SK-N-SH treated with all-trans-retinoic acid at 6 μM for 48 hours (cell line): ENCODE measurements at places on chromosomes 5 and 9.
A peak's percentile ranks its signal among the peaks of the same experiment; 100 is the strongest.

DNA sequence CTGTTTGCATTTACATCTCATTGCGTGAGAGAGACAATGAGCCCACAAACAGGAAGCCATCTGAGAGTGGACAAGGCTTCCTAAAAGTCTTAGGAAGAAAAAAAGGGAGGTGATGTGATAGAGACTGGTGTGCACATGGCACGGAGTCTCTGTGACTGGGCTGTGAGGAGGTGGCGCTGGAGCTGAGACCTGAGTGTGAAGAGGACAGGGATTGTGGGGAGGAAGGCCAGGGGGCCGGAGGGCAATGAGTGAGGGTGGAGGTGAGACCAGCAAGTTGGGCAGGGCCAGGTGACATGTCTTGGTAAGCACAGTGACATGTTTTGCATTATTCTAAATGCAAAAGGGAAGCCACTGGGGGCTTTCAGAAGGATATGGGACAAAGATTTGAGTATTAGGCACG, 45.0 kb downstream of the TSPAN17 start:
- ATAC-seq, result no peak

DNA sequence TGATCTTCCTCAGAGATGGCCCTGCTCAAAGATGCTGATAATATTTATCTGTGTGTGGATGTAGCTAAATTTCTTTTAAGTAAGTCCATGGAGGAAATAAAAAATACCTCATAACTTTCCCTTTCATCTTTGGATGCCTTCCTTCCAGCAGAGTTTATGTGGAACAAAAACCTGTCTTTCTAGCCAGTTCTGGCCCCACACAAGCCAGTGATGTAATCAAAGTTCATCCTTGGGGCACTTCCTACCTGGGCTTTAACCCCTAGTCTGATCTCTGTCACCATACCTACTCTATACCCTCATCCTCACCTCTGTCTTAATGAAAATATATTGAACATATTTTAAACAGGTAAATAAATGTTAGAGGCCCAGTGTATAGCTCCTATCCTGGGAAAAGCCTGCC, 39.8 kb upstream of the RASGRF2 start:
- no peak for ATAC-seq

DNA sequence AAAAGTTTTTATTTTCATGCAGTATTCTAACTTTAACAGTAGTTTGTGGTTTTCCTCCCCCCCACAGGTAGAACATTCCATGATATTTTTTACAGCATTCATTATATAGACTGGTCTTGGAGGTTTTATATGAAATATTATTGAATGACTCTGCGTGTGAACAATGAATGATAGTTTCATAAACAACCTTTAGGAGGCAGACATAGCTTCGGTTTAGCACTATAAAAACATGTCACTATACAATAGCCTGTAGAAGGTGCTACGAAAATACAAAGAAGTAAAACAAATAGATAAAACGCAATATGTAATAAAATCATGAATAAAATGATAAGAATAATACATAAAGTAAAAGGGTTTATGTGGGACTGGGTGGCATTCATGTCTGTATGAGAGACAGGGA, 8.5 kb downstream of the KLF4 start:
- ATAC-seq, result peak; percentile 57

DNA sequence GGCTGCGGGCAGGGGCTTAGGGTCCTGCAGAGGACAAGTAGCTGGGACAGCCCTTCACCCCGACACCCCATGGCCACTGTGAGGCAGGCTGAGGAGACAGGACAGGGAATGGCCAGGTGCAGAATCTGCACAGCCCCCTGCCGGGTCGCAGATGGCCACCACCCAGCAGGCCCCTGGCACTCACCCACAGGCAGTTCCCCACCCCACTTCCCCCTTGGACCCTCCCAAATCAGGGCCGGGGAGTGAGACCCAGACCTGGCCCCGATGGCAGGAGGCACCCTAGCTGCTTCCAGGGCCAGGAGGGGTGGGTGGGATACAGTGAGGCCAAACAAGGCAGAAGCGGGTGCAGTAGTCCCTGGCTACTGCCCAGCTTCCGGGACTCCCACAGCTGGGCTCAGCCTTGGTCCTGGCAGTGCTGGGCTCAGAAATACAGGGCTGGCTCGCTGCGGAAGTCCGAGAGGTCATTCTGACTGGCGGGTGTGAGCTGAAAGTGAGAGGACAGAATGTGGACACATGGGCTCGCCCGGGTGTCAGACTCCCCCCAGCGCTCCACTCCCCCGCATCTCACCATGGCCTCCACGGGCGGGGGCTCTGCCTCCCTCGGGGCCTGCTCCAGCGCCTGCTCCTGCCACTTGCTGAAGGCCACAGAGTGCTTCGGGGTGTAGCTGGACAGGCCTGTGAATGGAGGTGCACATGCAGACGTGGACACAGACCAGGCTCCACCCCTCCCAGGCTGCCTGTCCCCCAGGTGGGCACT, 3.4 kb downstream of the SSNA1 start:
- no peak for ATAC-seq

DNA sequence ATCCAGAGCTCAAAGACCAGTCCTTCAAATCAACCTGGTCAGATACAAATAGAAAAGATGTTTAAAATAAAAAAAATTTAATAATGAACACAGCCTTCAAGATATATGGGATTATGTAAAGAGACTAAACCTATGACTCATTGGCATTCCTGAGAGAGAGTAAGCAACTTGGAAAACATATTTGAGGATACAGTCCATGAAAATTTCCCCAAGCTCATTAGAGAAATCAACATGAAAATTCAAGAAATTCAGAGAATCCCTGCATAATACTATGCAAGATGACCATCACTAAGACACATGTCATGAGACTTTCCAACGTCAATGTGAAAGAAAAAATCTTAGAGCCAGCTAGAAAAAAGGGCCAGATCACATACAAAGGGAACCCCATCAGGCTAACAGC, 512.9 kb upstream of the PTGER4 start:
- ATAC-seq, result no peak

DNA sequence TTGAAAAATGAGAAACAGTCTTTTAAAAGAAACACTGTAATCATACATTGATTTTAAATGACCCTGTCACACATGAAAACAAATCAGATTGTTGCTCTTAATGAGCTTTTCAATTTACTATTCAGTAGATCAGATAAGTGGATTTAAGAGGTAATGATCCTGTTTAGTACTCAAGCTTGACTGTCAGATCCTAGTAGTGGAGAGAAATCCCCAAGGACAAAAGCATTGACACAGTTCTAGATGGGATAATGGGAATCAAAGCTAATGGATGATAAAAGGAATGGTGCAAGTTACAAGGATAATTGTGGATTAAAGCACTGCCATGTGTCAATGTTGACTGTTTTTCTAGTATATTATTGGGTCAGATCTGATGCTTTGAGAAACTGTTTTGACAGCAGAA, 142.3 kb upstream of the TLX3 start:
- no peak for ATAC-seq

GRCh38 chr5:176877793-176878331, 21.3 kb downstream of the HK3 start:
- no peak for ATAC-seq

DNA sequence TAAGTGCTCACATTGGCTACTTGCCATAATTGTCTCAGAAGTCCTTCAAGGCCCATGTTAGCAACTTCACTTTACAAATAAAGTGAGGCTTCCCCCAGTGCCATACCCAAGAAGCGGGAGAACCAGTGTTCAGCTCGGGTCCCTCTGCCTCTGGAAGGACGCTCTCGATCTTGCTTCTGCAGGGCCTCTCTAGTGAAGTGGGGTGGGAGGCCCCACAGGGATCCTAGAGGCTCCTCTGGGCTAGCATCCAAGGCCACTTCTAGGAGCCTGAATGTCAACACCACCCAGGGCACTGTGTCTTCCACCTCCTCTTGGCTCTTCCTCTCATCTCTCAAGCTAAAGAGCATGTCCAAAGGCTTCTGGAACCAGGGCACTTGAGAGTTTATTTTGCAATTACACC, 282.5 kb downstream of the GADD45G start:
- ATAC-seq, result no peak

DNA sequence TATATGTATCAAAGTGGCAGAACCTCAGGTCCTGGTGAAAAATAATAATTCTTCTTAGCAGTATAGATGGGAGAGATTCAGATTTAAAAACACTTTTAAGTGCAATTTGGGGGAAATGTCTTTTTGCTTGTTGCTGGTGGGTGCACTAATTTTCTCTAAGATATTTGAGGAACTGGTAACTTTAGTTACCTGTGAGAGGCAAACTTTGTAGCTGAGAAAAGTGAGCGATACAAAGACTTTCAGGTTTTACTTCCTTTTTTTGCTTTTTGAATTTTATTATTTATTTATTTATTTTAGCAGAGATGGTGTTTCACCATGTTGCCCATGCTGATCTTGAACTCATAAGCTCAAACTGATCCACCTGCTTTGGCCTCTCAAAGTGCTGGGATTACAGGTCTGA, 303.1 kb upstream of the PTGER4 start:
- no peak for ATAC-seq

DNA sequence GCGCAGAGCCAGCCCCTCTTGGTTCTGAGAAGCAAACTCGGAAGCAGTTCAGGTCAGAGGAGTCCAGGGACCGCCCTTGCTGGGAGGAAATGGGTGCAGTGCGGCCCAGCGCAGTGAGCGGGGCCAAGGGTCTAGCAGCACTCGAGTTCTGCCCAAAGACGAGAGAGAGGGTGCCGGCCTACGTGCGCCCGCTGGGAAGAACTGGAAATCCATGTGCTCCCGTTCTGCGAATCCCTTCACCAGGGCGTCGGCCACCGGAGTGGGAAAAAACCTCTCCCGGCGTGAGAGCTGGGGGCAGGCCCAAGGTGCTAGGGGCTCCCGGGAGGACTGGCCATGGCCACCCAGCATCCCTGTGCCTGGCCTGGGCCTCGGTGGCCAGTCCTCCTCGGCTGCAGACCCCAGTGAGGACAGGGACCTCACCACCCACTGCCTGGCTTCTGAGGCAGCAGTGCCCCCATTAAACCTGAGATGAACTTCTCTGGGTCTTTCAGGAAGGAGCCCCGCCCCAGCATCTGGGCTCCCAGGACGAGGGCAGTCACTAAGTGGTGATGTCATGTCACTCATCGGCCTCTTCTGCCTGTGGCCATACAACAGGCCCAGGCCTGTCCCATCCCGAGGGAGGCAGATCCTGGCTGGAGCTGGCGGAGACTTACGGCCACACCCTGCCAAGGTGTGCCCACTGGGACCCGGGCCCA, 10.6 kb downstream of the TMEM250 start:
- no peak for ATAC-seq

- peak; percentile 1; the same call in 2 of the 3 replicates for ATAC-seq
Observed at GRCh38 chr5:51387884-51388275, 4.6 kb downstream of the ISL1 start.

DNA sequence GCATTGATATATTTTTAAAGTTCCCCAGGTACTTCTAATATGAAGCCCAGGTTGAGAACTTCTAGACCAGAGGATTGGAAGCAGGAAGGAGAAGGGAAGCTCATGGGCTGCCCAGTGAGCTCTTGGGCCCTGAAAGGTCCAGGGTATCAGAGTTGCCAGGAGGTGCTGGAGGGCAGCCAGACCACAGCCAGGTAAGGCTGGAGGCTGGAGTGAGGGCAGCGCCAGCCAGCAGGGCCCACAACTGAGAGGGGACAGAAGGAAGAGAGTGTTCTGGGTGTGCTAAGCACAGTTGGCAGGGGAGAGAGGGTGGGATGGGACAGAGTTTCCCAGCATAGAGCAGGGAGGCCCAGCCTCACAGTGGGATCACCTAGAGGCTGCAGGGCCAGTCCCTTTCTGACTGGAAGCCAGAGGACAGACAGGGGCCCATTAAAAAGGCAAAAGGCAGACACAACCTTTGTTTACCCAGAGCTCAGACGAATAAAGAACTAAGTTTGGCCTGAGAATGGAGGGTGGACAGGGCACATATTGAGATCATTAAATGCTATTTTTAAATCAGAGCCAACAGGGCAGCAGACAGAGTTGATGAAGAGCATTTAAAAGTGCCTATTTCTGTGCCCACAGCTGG, 94.9 kb downstream of the PDE8B start:
- ATAC-seq, result no peak

- no peak for ATAC-seq
Observed at GRCh38 chr5:78735834-78736463, 87.4 kb upstream of the LHFPL2 start.

DNA sequence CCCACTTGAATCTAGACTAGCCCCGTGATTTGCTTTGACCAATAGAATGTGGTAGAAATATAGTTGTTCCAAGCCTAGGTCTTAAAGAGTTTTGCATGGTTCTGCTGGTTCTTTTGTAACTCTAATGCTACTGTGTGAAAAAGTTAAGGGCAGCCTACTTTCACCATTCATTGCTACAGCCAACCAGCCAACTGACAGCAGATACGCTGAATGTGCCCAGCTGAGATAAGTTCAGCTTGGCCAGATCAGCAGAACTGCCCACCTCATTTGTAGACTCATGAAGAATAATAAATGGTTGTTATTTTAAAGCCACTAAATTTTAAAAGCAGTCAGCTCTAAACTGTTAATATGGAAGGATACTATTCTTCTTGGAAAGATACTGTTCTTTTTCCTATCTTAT, 23.9 kb downstream of the NR3C1 start:
- no peak for ATAC-seq

- peak; percentile 61 for ATAC-seq
Observed at GRCh38 chr5:131277875-131278740, 14.3 kb downstream of the CDC42SE2 start.

- no peak for ATAC-seq
Observed at GRCh38 chr5:147699496-147700088, 82.9 kb downstream of the JAKMIP2 start.

DNA sequence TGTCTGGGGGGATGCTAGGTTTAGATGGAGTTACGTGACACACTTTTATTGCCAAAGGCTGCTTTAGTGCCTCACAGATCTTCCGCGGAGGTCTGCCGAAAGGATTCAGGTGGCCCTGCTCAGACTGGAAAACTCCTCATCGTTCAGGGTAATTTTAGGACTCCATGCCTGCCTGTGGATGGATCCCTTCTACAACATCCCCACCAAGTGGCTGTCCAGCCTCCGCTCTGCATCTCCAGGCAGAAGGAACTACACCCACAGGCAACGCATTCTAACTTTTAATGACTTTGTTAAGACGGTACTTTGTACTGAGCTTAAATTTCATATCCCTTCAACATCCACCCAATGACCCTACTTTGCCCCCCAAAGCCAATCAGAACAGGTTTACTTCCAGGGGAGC, 29.4 kb downstream of the ATPSCKMT start:
- ATAC-seq, result no peak

GRCh38 chr5:125196481-125197111, 450.2 kb upstream of the ZNF608 start:
- no peak for ATAC-seq
